PC-9 (cell line): ENCODE measurements at places on chromosomes 11 and 22.

GRCh38 chr11:13008625-13009475, at the start of gene RASSF10:
TSS of gene RASSF10 (plus strand) at chr11:13009316. CDS start at chr11:13009577, 261 bp downstream.
- H3K27ac ChIP-seq: no peak within 1 kb of the TSS
- peak; percentile 85 for DNase-seq
- H3K27me3 ChIP-seq: no peaks in the 10 kb centered on the region
- peak within 1 kb of the TSS; percentile 55; the same call in 1 of the 2 replicates for H3K4me3 ChIP-seq
- peaks cover 11% of the 10 kb centered on the region; the same call in 1 of the 2 replicates for H3K4me1 ChIP-seq
- no peaks in the 10 kb centered on the region for H3K36me3 ChIP-seq

DNA sequence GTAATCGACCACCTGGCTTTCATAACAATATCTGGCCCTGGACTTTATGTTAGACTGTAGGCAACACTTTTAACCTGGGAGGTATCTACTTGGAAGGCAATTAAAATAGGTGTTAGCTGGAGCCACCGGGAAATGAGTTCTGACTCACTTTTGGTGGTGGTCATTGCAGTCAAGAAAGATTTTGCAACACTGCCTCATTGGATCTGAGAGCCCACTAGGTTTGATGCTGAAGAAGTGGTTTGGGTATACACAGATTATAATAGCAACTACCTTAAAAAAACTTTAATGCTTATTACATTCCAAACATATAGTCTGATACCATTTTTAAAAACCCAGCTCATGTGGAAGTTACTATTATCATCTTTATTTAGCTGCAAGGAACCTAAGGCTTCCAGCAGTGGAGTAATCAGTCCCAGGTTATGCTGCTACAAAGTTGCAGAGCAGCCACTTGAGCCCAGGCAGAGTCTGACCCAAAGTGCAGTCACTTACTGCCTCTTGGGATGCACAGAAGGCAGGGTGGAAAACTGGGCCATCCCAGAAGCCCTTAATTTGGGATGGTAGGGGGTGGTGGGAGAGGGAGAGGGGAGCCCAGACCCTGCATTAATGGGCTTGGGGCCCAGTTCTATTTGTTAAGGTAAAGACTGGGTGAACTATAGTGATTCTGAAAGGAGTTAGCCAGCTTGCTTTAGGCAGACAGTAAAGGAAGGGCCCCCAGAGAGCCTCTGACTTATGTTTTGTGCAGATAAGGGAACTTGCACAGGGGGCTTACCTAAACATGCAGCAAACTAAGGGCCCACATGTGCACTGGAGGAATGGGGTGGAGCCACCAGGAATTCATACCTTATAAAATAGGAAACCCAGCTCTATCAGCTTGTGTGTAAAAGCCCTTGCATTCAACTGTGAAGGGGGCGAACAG, 149.4 kb downstream of the SNX19 start:
- H3K4me3 ChIP-seq: no peak overlapping the region
- H3K27ac ChIP-seq: no peak overlapping the region
- peaks cover under 1% of the 10 kb centered on the region for H3K4me1 ChIP-seq
- no peaks in the 10 kb centered on the region for H3K36me3 ChIP-seq
- peak; percentile 15 for DNase-seq
- no peaks in the 10 kb centered on the region for H3K27me3 ChIP-seq

GRCh38 chr22:48885919-48886305, 941.8 kb downstream of the BRD1 start:
- no peak overlapping the region for H3K4me3 ChIP-seq
- no peaks in the 10 kb centered on the region for H3K4me1 ChIP-seq
- no peak overlapping the region for H3K27ac ChIP-seq
- H3K27me3 ChIP-seq: peaks cover 88% of the 10 kb centered on the region

DNA sequence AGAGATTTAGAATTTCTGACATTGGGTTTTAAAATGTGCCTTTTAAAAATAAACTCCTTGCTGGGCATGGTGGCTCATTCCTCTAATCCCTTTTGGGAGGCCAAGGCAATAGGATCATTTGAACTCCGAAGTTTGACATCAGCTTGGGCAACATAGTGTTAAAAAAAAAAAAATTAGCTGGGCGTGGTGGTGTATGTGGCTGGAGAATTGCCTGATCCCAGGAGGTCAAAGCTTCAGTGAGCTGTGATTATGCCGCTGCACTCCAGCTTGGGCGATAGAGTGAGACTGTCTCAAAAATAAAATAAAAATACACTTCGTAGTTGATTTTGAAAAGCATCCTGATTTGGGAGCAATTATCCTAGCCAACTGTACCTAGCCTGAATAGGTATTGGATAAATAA, 3.4 kb upstream of the APLP2 start:
- no peak overlapping the region for H3K27ac ChIP-seq
- H3K4me1 ChIP-seq: peaks cover 36% of the 10 kb centered on the region
- no peaks in the 10 kb centered on the region for H3K36me3 ChIP-seq
- H3K27me3 ChIP-seq: no peaks in the 10 kb centered on the region

DNA sequence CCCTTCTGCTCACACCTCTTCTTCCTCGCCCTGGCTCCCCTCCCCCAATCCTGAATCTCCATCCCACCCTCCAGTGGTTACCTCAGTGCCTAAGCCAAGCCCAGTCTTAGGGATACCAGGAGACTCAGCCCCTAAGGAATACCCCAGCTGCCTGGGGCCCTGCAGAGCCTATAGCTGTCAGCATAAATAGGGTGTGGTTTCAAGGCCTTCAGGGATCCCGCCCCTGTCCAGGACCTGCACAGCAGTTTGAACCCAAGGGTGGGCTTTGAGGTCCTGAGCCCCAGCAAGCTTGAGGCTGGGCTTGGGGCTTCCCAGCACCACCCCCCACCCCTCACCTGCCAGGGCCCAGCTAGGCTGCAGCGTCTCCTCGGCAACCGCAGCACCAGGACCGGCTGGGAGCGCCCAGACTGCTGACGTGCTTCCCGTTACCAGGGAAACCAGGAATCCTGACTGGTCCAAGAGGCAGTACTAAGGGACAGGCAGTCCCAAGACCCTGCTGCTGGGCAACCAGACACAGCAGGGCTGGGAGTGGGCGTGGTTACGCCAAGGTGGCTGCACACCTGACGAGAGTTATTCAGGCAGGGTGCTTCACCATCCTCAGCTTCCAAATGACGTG, 13.7 kb downstream of the APBB1 start:
- no peaks in the 10 kb centered on the region for H3K4me1 ChIP-seq
- H3K27ac ChIP-seq: no peak overlapping the region
- no peak for DNase-seq
- H3K36me3 ChIP-seq: no peaks in the 10 kb centered on the region
- no peaks in the 10 kb centered on the region for H3K27me3 ChIP-seq
- no peak overlapping the region for H3K4me3 ChIP-seq

DNA sequence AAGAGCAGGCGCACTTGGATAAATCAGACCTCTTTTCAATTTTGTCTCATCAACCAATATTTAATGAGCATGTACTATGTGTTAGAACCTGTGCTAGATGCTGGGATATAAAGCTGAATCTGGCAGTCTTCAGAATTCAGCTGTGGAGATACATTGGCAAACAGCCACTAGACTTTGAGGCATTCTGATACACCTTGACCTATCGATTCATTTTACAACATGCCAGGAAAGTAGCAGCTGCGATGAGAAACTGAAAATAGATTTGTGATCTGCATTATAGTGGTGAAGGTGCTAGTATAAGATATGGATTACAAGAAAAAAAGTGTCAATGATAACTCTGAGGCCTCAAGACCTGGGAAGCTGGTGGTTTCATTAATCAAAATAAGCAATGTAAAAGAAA, 1338.1 kb upstream of the TENM4 start:
- no peaks in the 10 kb centered on the region for H3K36me3 ChIP-seq
- no peak for DNase-seq
- no peak overlapping the region for H3K4me3 ChIP-seq
- H3K4me1 ChIP-seq: no peaks in the 10 kb centered on the region
- no peaks in the 10 kb centered on the region for H3K27me3 ChIP-seq

- H3K27me3 ChIP-seq: no peaks in the 10 kb centered on the region
- no peaks in the 10 kb centered on the region for H3K36me3 ChIP-seq
- DNase-seq: no peak
- peaks cover 10% of the 10 kb centered on the region for H3K4me1 ChIP-seq
- H3K4me3 ChIP-seq: no peak overlapping the region
Measured at GRCh38 chr11:86547727-86548126, 124.7 kb downstream of the ME3 start.

GRCh38 chr11:7436657-7437056, 48.6 kb upstream of the OLFML1 start:
- no peak for DNase-seq
- H3K27ac ChIP-seq: no peak overlapping the region
- H3K4me1 ChIP-seq: no peaks in the 10 kb centered on the region
- H3K36me3 ChIP-seq: no peaks in the 10 kb centered on the region

DNA sequence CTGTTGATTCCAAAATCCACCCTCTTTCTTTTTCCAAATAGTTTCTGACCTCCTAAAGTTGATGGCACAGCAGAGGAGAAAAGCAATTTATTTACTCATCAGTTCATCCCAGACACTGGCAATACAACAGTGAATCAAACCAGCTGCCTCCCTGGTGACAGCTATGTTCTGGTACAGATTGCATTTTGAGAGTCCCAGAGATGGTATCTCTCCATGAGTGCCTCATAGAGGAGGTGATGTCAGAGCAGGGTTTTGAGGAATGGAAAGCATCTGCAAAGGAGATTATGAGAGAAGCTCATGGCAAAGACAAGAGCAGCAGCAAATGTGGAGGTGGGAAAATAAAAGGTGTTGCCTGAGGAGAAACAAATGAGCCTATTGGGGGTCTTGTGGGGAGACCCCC, 377.2 kb downstream of the MN1 start:
- no peak overlapping the region for H3K4me3 ChIP-seq
- H3K27me3 ChIP-seq: no peaks in the 10 kb centered on the region
- DNase-seq: no peak
- H3K4me1 ChIP-seq: no peaks in the 10 kb centered on the region
- H3K36me3 ChIP-seq: no peaks in the 10 kb centered on the region
- no peak overlapping the region for H3K27ac ChIP-seq

DNA sequence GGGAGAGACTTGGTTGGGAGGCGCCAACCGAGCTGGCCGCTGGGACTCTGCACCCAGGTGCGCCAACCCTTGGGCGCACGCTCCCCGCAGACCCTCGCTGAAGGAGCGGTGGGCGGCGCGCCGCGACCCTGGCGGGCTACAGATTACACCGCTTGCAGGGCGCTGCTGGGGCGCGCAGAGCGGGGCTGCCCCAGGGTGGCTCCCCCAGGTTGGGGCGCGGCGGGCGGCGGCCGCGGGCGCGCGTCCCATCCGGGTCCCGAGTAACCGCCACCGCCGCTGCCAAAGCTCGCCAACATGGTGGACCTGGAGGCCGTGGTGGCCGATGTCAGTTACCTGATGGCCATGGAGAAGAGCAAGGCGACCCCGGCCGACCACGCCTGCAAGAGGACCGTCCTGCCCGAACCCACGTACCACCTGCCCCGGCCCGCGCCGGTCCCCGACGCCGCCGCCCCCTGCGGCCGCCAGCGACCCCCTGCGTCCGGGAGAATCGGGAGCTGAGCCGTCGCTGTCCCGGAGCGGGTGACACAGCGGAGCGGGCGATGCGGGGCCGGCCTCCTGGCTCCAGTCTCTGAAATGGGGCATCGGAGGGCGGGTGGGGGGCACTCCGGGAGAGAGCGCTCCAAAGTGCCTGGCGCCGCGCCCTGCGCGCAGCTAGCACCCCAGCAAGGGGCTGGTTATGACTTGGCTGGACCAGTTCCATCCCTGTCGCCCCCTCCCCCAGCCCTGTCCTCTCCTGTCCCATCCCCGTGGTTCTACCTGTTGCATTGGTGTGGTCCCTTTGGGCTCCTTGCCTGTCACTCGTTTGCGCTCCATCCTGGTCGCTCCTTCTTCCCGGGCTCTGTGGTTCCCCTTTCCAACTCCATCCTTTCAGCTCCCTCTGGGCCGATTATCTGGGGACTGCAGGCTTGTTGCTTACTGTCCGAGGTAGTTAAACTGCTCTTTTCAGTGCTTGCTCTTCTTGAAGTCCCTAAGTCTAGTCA, 143.3 kb upstream of the GRK3 start:
- H3K27ac ChIP-seq: no peak overlapping the region
- H3K36me3 ChIP-seq: no peaks in the 10 kb centered on the region
- no peak for DNase-seq
- H3K4me3 ChIP-seq: no peak overlapping the region
- peaks cover 22% of the 10 kb centered on the region for H3K4me1 ChIP-seq
- H3K27me3 ChIP-seq: no peaks in the 10 kb centered on the region

GRCh38 chr11:118895093-118896039, 11.7 kb downstream of the CXCR5 start:
- peaks cover 14% of the 10 kb centered on the region for H3K36me3 ChIP-seq
- H3K27me3 ChIP-seq: no peaks in the 10 kb centered on the region
- H3K27ac ChIP-seq: no peak overlapping the region

DNA sequence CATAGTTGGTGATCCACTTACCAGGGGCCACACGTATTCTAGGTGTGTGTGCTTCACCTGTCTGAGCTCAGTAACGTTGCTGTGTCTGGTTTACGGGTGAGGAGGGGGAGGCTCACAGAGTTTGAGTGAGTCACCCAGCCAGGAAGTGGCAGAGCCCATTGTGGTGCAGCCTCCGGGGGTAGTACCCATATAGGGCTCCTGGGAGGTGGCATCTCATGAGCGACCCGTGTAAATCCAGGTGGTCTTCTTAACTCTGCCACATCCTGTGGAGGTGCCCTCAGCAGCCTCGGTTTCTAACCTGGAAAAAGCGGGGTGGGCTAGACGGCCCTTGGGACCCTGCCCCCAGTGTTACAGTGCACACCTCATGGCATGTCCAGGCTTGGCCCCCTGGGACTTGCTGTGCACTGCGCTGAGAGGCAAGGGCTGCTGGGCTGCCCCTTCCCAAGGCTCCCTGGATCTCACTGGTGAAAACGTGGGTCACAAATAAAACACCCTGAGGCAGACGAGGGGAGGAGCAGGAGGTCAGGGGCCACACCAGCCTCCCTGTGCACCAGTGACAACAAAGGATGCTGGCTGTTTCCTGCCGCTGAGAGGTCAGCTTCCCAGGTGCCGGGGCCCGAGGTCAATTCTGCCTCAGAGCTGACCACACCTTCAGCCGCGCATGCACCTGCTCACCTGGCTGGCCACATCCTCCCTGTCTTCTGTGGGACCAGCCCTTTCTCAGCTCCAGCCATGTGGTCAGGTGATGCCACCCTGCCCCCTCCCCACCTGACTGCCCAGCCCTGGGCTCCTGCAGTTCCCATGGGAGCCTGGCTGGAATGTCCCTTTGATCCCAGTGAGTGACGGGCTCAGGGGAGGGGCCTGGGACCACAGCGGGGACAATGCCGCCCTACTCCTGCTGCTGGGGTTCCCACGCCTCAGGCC, 305.1 kb downstream of the CTTN start:
- no peaks in the 10 kb centered on the region for H3K27me3 ChIP-seq
- H3K4me1 ChIP-seq: peaks cover 10% of the 10 kb centered on the region
- DNase-seq: no peak
- no peaks in the 10 kb centered on the region for H3K36me3 ChIP-seq
- no peak overlapping the region for H3K27ac ChIP-seq

DNA sequence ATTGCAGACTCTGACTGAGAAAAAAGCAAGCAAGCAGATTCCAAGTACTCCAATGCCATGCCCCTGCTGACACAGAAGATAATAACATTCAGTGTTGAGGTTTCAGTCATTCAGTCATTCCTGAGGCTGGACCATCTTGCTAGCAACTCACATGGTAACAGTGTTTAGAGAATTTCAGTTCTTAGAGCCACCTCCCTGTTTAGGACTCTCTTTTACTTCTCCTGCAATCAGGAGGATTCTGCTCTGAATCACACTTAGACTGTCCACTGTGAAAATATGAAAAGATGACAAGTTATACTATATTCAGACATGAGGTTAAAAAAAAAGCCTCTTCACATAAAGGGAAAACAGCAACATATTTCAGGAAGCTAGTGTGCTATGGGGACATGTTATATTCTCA, 183.9 kb upstream of the CTSC start:
- no peaks in the 10 kb centered on the region for H3K27me3 ChIP-seq
- no peak for DNase-seq
- H3K4me1 ChIP-seq: no peaks in the 10 kb centered on the region
- no peaks in the 10 kb centered on the region for H3K36me3 ChIP-seq

- H3K27ac ChIP-seq: no peak overlapping the region
- no peak overlapping the region for H3K4me3 ChIP-seq
- peaks cover 24% of the 10 kb centered on the region for H3K4me1 ChIP-seq
- no peaks in the 10 kb centered on the region for H3K36me3 ChIP-seq
Measured at GRCh38 chr22:24523873-24524272, 28.7 kb downstream of the UPB1 start.
